ENCODE measurements at places on chromosomes 11 and 22.

DNA sequence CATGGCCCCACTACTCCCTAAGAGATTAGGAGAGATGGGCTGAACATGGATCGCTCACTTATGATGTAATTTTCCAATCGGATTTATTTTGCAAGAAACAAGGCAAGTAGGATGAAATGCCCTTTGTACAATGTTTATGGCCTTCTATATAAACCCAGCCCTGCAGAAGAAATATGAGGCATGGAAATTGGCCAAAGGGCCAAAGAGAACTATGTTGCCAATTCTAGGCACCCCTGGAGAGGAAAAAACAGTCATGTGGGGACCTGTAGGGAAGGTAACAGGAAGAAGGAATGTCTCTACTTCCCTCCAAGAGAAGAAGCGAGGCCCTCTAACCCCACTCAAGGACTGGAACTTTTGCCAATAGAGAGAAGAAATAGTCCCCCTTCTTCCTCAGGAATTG lies 54.4 kb downstream of the RCN1 start:
- DNase-seq = no peak

GRCh38 chr22:50733521-50734342 lies 4.3 kb upstream of the ACR start:
- DNase-seq = peak; percentile 15

DNA sequence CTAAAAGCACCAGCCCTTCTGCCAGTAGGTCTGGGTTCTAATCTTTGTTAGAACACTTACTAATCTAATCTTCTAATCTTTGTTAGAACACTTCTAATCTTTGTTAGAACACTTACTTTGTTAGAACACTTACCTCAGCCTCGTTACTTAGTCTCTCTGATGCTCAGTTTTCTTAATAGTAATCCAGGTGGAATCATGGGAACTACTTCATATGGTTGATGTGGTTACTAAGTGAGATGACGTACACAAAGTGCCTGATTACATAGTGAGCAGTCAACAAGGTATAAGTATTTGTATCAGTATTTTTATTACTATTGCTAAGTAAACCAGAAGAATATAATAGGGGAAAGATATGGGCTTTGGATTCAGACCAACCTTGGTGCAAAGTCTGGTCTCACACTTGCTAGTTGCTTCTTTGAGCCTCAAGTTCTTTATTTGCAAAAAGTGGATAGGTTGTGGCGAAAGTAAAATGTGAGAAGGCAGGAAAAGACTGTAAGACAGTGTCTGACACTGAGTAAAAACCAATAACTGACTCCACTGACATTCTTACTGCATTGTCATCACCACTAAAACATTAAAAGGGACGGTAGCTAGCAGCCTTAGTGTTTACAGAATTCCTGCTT lies 83.7 kb downstream of the TRAF6 start:
- no peak for DNase-seq

GRCh38 chr11:100785148-100785983 lies 98.3 kb downstream of the ARHGAP42 start:
- DNase-seq = peak; percentile 18

- no peak for DNase-seq
These were observed 28.5 kb downstream of the DCDC1 start for GRCh38 chr11:31340903-31341572.

Measured in uterus (tissue), 4 donors.